ENCODE measurements at places on chromosomes 6 and 20. TPM values are rescaled to one million over a fixed set of nuclear protein-coding genes. Genes with fewer than 3 reads are reported as not detected.

GRCh38 chr20:43658069-43658722 lies 8.7 kb upstream of the MYBL2 start:
- H3K4me1 ChIP-seq: no peaks in the 10 kb centered on the region
- DNase-seq: peak; percentile 41
- no peak overlapping the region for H3K27ac ChIP-seq
- no peaks in the 10 kb centered on the region for H3K27me3 ChIP-seq
- no peak overlapping the region for H3K4me3 ChIP-seq

Gene OR2B6
- not detected for total RNA-seq

Gene ECT2L
- 0.19 TPM for total RNA-seq

GRCh38 chr6:12001004-12001705 lies 11.0 kb upstream of the HIVEP1 start:
- H3K27me3 ChIP-seq: no peaks in the 10 kb centered on the region
- no peaks in the 10 kb centered on the region for H3K36me3 ChIP-seq
- no peak overlapping the region for H3K27ac ChIP-seq
- H3K4me3 ChIP-seq: no peak overlapping the region
- no peaks in the 10 kb centered on the region for H3K4me1 ChIP-seq

GRCh38 chr20:16476032-16476431 lies 97.2 kb downstream of the KIF16B start:
- peaks cover 2% of the 10 kb centered on the region for H3K36me3 ChIP-seq
- no peak overlapping the region for H3K27ac ChIP-seq
- H3K4me3 ChIP-seq: no peak overlapping the region
- no peaks in the 10 kb centered on the region for H3K27me3 ChIP-seq
- H3K4me1 ChIP-seq: no peaks in the 10 kb centered on the region

Gene ZBP1
- total RNA-seq: 1.6 TPM

Gene PRL
- not detected for total RNA-seq

- no peak overlapping the region for H3K4me3 ChIP-seq
- H3K36me3 ChIP-seq: no peaks in the 10 kb centered on the region
- H3K27me3 ChIP-seq: no peaks in the 10 kb centered on the region
- H3K4me1 ChIP-seq: no peaks in the 10 kb centered on the region
- H3K27ac ChIP-seq: no peak overlapping the region
Observed at GRCh38 chr6:105880030-105880492, 206.1 kb upstream of the PRDM1 start.
